Amniotic epithelial cell (primary cell): ENCODE measurements at places on chromosomes 4 and X.

DNA sequence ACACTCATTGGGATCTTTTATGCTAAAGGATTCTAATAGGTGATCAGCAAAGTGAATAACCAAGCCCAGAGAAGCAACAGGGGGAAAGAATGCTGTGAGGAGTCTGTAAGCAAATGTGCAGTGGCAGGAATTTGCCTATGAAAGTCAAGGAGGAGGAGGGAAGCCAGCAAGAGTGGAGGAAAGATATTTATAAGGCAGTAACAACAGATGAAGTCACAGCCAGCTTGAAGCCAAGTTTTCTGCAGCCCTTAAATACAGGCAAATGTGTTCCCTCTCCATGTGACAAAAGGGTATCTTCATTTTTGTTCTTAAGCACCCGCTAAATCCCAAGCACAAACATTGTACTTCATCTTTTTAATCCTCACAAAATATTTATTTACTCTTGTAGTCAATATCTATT, 275.0 kb upstream of the CLNK start:
- DNase-seq = no peak

- DNase-seq = no peak
Measured at GRCh38 chr4:124386648-124387047, 325.9 kb downstream of the ANKRD50 start.

DNA sequence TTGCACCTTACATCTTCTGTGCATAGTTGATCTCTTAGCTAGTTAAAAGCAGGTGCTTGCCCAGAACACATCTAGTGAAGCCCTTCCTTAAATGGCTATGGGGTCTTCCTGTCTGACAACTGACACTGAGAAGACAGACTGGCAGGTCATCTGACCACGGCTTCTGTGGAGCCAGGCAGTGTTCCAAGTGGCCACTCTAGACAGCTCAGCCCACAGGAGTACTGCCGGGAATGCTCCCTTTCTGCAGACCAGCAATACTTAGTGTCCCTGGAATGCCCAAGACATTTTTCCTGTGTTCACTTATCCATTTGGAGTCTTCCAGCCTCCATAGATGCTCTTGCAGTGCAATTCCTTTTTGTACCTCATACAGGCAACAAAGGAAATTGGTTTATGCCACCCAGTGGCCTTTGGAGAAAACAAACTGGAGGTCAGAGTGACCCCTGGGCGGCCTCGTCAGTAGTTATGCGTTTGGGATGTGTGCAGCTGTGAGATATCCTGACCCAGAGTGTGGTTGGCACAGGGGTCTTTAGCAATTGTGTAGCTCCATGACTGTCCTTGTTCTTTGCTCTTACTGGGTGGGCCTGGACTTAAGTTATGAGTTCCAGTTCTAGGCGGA, 335.5 kb downstream of the ARHGAP10 start:
- DNase-seq = no peak

DNA sequence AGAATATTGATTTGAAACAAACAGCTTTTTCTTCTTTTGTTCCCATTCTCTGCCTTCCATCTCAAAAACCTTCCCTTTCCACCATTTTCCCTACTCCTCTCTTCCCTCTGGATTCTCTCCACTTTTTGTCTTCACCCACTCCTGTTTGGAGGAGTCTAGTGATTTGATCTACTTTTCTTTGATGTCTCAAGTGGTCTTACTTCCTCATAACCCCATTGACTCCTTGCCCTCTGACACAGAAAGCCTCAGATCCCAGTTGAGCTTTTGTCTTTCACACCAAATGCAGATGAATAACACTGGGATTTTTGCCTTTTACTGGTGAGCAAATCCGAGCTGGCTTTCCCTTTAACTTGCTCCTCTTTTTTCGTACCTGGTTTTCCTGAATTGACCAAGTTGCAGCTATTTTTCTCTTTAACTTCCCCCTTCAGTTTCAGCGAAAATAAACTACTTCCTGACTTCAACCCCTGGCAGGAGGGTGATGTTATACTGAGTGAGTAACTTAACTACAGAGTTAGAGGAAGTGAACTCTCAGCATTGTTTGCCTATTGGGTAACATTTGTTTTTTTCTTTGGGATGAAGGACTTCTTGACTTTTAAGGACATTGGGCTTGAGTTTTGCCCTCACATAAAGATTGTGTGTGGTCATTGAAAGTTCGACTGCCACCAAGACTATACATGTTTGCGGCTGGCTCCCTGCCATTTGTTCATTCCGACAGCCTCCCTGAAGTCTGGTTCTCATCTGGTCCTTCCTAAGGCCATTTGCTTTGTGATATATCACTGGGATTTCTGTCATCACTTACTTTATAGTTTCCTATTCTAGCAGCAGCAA, 392.8 kb upstream of the NR3C2 start:
- DNase-seq = peak; percentile 53

- no peak for DNase-seq
Measured at GRCh38 chr4:181008164-181008563, 1235.0 kb upstream of the TENM3 start.

DNA sequence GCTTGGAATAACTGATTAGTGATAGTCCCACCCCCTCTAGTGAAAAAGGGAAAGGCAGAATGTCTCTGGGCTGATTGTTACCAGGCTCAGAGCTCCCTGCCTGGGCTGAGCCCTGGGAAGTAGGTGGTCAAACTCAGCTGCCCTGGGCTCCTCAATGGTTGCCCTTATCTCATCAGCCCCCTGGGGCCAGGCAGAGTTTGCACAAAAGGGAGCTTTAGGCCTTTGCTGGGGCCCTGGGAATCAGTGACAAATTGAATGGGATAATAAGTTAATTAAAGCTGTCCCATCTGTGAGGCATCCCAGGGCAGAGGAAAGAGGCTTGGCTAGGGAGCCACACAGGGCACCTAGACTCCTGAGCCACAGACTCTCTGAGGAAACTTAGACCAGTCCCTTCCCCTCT, 89.0 kb downstream of the EFNB1 start:
- no peak for DNase-seq

DNA sequence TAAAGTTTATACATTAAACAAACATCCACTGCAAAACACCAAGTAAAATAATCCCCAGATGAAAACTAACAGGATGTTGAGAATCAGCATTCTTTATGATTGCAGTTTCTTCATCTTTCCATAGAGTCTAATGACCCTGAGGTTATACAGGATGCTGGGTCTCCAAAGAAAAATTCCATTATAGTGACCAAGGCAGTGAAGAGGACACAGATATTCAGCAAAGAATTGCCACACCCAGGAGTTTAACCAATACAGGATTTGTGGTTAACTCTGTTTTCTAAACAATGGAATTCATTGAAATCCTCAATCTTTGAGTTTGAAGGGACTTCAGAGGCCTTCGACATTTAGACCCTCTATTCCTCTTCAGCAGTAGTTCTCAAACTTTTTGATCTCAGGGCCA, 76.2 kb upstream of the ESX1 start:
- peak; percentile 56 for DNase-seq

DNA sequence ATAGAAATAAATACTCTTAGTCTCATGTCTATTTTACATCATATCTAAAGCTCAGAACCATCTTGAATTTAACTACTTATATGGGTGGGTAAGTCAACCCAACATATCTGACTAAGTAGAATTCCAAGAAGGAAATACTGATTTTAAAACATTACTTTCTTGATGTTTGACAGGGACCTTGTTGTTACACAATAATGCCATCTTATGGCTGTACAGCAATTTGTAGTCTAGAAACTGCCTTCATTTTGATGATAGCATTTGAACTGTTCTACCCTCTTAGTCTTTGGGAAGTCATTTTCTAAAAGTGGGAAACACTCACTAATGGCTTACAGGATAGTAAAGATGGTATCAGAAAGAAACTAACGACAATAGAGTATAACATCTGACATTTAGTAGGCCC, 929.5 kb downstream of the DMD start:
- no peak for DNase-seq

GRCh38 chr4:169151671-169152070, 119.1 kb downstream of the SH3RF1 start:
- DNase-seq = peak; percentile 71

DNA sequence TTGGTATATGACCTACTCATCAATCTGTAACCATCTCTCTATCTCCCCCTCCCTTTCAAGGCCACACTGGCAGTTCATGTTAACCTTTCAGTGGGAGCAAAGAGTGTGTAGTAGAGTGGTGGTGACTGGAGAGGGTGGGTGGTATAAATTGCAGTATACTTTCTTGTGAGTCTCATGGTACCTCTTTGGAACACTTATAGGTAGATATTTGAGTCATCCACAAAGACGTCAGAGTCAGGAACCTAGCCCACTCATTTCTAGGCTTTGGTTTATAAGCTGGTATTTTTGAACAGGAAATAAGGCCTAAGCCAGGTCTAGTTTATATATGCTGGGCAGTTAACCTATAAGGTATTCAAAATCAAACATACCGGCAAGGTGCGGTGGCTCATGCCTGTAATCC, 36.3 kb downstream of the RLIM start:
- no peak for DNase-seq

DNA sequence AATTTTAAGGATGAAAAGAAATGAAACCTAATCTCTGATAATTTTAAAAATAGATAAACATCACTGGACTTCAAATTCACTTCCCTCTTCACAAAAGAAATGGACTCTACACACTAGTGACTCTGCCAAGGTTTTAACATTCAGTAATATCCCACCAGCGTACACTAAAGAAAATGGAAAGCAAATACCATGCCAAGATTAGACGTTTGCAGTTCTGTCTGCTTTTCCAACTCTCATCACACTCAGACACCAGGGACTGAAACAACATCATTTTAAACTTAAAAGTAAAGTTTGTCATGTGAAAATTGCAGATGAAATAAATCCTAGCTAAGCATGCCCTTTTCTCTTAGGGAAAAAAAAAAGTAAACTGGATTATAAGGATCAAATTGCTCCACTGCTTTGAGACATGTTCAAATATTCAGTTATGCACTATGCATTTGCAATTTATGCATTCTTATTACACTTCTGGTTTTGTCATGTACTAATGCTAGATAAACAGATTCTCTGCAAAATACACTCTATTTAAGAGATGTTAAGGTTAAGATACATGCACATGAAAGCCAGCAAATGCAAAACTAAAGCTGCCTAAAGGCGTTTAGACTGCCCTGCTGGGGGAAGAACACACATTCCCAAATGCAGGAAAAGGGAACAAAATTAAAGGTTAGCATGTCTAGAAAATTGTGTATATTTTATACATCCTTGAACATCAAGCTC, 534.4 kb upstream of the EPHA5 start:
- DNase-seq = no peak

DNA sequence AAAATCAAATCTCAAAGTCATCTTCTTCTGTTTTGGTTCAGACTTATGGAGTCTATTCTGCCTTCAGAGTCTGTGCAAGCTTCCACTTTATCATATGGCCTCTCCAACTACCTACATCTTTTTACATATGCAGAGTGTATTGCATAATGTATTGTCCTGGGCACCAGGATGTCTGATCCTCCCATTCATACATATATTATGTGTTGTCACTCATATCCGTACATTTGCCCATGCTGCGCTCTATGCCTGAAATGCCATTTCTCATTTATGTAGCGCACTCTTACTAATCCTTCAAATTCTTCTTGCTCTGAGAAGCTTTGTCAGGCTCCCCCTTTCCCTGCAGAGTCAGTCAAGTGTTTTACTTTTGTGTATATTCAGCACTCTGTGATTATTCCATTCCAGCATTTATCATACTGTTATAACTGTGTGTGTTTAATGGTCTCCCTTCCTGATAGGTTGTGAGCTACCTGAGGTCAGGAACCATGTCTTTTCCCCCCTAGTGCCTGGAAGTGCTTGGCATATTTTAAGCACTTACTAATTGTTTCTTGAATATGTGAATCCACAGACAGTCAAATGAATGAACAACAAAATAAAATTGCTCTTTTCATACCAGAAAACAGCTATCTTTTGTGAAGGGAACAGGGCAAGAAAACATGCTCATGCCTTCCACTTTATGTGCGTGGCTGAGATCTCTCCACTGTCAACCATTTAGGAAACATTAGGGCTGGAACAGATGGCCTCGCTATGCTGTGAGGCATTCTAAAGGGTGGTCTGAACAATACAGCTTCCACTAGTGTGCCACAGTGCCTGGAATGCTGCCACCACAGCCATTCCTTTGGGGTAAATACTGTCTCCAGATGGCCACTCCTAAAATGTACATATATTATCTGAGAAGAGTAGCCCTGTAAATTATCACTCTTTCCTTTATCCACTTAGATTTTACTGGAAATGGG, 81.8 kb downstream of the GLUD2 start:
- no peak for DNase-seq

- peak; percentile 48 for DNase-seq
Measured at GRCh38 chrX:40097504-40098263, at the start of gene BCOR. Gene BCOR (minus strand): TSS chrX:40097958. CDS start chrX:40077929, 20,029 bp downstream.

- peak; percentile 59 for DNase-seq
Measured at GRCh38 chr4:68259191-68259590, 13.7 kb upstream of the TMPRSS11B start.

DNA sequence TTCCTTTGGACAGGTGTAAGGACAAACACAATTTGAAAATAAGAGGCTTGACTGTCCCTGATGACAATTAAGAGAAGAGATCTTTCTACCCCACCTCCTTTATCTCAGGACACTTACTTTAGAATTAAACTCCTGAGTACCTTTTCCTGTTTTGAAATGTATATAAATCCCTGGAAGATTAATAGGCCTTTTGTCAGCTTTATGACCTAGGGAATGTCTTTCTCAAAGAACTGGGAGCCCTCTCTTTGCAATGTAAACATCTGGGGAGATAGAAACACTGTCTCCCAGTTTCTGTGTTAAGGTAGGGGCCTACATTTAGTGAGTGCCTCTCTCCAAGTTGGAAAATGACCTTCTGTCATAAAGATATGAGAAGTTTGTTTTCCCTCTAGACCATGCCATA, 31.7 kb downstream of the AGA start:
- DNase-seq = no peak

DNA sequence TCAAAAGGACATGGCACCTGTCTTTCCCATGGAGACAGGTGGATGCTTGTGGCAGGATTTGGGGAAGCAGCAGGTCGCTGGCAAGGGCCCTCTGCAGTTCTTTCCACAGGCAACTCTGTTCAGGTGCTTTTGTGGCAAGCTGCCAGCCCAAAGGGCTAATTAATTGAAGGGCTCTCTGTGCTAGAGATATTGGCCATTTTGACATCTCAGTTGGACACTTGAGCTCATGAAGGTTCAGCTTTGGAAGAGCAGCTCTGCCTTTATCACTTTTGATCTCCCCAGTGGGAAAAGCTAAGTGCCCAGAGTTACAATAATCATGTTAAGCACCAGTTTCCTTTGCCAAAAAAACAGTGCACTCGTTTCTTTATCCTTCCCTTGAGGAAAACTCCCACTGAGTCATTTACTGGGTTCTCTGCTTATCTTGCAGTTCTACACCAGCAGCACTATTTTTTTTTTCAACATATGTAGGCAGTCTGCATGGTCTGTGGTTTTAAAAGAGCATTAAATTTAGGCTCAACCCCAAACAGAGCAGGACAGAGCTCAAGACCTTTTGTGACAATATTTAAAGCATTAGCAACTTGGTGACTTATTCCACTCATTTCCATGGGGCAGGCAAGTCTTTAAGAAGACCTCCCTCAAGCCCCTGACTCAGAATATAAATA, 336.4 kb upstream of the RASGEF1B start:
- DNase-seq = no peak

- DNase-seq = peak; percentile 95
Measured at GRCh38 chr4:48031802-48032525, 15.4 kb downstream of the NIPAL1 start.

- DNase-seq = no peak
Measured at GRCh38 chrX:103779141-103779789, 2.6 kb downstream of the PLP1 start.
